Large intestine (tissue), 12 donors: ENCODE measurements at places on chromosomes 4 and X. TPM values are rescaled to one million over a fixed set of nuclear protein-coding genes. Genes with fewer than 3 reads are reported as not detected.

The MAGEA2B gene
- polyA plus RNA-seq, result not detected

GRCh38 chrX:107629540-107629909, 1.2 kb downstream of the PRPS1 start:
- no peaks in the 10 kb centered on the region for H3K27me3 ChIP-seq
- peak overlapping the region; percentile 62 for H3K4me3 ChIP-seq
- no peaks in the 10 kb centered on the region for H3K4me1 ChIP-seq
- no peaks in the 10 kb centered on the region for H3K36me3 ChIP-seq

The AMTN gene
- polyA plus RNA-seq, result not detected

The ZCCHC12 gene
- polyA plus RNA-seq, result 9.1 TPM
